ENCODE measurements at places on chromosomes 6 and 20.

DNA sequence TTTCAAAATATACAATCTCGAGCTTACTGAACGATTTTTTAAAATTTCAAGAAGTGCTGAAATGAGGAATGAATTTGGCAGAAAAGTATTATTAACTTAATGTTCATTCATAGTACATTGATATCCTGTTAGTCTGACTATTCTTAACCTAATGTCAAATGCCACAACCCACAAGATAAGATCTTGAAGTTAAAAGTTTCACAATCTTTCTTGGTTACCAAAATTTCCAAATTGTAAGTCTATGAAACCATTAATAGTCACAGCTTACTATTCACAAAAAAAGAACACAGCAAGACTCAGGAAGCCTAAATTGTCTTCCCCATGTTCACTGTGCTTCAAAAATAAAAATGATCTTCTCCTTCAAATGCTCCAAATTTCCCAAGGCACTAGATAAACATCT lies 71.3 kb downstream of the HACE1 start:
- no peak for DNase-seq

DNA sequence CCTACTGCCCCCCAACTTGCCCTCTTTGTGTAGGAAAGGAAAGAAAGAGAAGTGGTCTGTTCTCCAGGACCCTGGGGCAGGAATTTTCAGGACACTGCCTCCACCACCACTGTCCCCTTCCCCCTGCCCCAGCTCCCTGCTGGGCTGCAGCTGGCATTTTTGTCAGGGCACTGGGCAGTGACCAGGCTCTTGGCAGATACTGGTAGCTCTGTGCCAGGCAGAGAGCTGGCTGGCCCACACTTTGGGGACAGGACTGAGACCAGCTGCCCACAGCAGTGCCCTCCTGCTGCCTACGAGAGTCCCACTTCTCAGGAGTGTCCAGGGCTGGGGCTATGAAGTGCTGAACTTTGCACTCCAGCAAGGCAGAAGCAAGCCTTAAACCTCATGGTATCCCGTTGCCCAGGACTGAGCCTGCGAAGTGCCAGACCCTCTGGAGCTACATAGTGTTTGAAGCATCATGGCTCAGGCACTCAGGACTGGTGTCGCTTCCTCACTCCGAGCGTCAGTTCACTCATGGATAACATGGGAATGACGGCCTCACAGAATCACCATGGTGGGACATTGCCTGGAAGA lies 19.3 kb downstream of the SLC13A3 start:
- no peak for DNase-seq

DNA sequence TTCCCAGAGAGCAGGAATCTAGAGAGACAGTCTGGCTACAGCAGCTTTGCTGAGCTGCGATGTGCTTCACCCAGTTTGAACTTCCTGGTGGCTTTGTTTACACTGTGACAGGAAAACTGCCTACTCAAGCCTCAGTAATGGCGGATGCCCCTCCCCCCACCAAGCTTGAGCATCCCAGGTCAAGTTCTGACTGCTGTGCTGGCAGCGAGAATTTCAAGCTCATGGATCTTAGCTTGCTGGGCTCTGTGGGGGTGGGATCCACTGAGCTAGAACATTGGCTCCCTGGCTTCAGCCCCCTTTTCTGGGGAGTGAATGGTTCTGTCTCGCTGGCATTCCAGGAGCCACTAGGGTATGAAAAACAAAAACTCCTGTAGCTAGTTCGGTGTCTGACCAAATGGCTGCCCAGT lies 91.0 kb upstream of the ESR1 start:
- no peak for DNase-seq

DNA sequence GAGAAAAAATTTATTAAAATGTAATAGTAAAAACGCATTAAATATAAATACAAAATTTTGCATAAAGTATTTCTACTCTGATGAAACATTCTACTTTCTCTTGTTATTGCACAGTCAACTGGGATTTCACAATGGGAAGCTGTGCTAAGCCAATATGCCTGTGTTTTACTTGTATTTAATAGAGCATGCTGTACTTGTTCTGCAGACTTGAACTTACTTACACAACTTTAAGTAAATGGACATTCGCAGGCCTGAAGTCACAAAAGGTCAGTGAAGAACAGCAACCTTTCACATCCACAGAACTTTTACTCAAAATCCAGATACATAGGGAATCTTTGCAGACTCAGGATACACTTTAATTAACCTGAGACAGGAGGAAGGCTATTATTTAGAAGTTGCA lies 409.5 kb downstream of the BTBD3 start:
- no peak for DNase-seq

DNA sequence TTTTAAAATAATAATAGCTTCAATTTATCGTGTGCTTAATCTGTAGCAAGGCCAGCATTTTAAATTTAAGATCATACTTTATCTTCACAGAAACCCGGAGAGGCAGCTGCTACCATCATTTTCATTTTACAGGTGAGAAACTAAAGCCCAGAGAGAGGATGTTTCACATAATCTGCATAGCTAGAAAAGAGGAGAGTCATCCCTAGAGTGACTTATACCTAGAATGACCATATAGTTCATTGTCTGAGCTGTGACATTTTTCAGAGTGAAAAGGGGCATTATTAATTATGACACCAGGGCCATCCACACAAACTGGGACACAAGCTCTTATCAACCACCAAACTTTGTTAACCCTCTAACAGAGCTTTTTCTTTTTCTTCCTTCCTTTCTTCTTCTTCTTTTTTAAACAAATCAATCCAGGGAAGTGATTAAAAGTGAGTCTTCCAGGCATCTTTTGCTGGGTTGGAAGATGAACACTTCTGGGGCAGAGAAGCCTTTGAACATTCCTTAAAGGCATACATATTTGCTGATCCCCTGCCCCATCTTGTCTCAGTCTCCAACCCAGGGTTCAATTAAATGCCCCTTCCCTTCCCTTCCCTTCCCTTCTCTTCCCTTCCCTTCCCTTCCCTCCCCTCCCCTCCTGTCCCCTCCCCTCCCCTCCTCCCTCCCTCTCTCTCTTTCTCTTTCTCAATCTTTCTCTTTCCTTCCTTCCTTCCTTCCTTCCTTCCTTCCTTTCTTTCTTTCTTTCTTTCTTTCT lies 272.5 kb upstream of the JAG1 start:
- DNase-seq, result no peak

DNA sequence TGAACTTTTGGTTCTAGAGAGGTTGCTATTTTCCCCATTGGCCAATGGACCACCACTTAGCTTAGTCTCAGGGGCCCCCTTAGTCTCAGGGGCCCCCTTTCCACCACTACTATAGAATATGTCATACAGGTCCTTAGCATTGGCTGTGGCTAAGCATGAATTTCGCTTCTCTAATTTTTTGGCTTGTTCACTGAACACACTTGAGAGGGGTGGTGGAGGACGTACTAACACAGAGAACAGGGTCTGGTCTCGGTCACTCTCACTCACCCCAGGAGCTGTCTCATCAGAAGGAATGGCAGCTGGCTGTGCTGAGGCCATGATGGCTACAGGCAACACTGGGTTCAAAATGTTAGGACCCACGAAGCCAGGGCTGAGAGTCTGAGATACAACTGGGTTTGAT lies 30.3 kb downstream of the ZNF318 start:
- DNase-seq, result no peak

- peak; percentile 90 for DNase-seq
These were observed 724 bp downstream of the CDKN1A start for GRCh38 chr6:36679043-36679833.
